Endothelial cell of umbilical vein (primary cell): ENCODE measurements at places on chromosomes 1 and 21. TPM values are rescaled to one million over a fixed set of nuclear protein-coding genes. Genes with fewer than 3 reads are reported as not detected.
A peak's percentile ranks its signal among the peaks of the same experiment; 100 is the strongest.

DNA sequence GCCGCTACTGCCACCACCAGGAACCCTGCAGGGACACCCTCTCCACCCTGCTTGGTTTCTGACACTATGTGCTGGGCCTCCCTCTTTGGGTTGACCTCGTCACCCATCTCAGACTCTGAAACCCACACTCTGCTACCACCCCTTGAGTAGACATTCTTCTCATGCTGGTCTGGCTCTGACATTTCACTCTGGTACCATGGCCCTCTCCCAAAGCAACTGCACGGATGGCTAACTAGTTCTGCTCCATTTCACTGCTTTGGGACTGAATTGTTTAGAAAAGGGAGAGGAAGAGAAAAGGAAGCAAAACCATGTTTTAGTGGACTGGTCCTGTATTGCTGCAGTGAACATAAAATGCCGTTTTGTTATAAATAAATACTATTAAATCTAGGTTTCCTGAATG lies 137.8 kb downstream of the KCNK2 start:
- no peaks in the 10 kb centered on the region for H3K4me1 ChIP-seq
- no peak overlapping the region for H3K4me3 ChIP-seq
- H3K27ac ChIP-seq, result no peak overlapping the region
- H3K27me3 ChIP-seq, result no peaks in the 10 kb centered on the region

GRCh38 chr1:87007323-87007722 lies 92.9 kb downstream of the HS2ST1 start:
- no peak overlapping the region for H3K4me3 ChIP-seq
- no peaks in the 10 kb centered on the region for H3K4me1 ChIP-seq
- no peaks in the 10 kb centered on the region for H3K36me3 ChIP-seq
- no peaks in the 10 kb centered on the region for H3K27me3 ChIP-seq
- no peak for DNase-seq

- H3K27ac ChIP-seq, result no peak overlapping the region
- DNase-seq, result no peak
- H3K4me1 ChIP-seq, result no peaks in the 10 kb centered on the region
- no peak overlapping the region for H3K4me3 ChIP-seq
- no peaks in the 10 kb centered on the region for H3K36me3 ChIP-seq
These were observed 125.0 kb downstream of the KIAA0319L start for GRCh38 chr1:35432231-35432630.

- H3K27me3 ChIP-seq, result no peaks in the 10 kb centered on the region
These were observed 246.7 kb downstream of the MRPL39 start for GRCh38 chr21:25360593-25360992.

DNA sequence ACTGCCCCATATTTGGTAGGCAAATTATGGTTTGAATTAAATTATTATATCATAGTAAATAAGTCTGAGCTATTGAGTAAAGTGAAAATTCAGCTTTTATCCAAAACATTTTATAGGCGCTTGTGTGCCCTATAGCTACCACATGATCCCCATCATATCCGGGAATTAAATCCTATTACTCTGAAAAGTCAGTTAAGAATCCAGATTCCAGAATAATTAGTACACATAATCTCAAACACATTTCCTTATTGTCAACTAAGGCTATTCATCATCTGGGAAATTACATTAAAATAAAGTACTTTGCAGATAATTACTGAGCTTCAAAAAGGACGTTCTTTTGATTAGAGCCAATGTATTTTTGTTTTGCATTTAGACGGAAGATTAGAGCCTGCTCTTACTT lies 72.3 kb downstream of the CTH start:
- no peak overlapping the region for H3K4me3 ChIP-seq
- DNase-seq, result no peak
- no peaks in the 10 kb centered on the region for H3K27me3 ChIP-seq
- H3K27ac ChIP-seq, result no peak overlapping the region

DNA sequence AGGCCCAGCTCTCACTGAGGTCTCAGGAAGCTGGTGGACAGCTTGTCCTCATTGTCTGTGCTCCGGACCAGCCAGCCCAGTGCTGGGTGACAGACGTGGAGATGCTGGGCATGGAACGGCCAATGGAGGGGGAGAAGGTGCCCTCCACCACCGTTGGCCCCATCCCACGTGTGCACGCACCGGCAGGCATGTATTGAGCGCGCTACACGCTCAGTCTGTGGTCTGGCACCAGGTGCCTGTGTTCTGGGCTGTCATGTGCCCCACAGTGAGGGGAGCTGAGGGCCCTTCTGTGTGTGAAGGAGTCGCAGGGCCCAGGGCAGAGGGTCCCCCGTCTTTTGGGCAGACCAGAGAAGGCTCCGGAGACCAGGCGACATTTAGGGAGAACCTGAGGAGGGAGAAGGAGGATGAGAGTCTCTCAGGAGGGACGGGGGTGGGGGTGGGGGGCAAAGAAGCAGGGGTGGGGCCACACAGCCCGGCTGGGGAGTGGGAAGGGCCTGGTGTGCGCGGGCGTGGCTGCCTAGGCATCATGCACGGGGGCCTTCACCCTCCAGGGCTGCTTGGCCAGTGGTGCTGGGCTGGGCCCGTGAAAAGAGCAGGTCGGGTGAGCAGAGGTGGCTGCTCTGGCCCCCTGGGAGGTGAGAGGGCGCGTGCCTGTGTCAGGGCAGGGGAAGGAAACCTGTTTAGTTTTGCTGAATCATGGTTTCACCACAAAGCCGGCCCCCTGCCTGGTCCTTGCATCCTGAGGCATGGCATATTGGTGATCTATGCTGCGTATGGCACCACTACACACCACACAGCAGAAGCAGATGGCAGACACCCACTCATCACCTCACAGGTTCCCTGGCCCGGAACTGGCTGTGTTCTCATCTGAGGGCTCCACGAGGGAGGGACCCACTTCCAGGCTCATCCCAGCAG lies 86.7 kb upstream of the TTC34 start:
- no peak overlapping the region for H3K27ac ChIP-seq
- no peak overlapping the region for H3K4me3 ChIP-seq
- no peak for DNase-seq
- no peaks in the 10 kb centered on the region for H3K4me1 ChIP-seq
- H3K27me3 ChIP-seq, result no peaks in the 10 kb centered on the region
- no peaks in the 10 kb centered on the region for H3K36me3 ChIP-seq

DNA sequence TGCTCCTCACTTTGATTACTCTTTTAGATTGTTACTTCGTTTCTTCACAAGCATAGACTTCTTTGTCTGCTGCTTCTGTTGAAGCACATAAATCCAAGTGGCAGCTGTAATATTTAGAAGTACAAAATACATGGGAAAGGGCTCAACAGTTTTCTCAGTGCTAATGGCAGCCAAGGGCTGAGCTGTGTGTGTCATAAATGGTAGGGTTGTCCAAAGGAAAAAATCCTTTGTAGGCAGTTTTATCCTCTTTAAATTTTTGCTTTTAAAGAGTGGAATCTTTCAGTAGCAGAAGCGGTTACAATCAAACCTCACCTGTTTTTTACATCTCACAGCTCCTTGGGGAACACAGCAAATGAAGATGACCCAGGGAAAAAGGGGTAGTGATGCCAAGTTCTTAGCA lies 650.8 kb downstream of the PLPP3 start:
- DNase-seq, result no peak
- no peaks in the 10 kb centered on the region for H3K4me1 ChIP-seq
- no peak overlapping the region for H3K27ac ChIP-seq

GRCh38 chr1:186960861-186961260 lies 132.1 kb downstream of the PLA2G4A start:
- no peak overlapping the region for H3K27ac ChIP-seq
- no peak for DNase-seq
- no peaks in the 10 kb centered on the region for H3K4me1 ChIP-seq
- peaks cover 2% of the 10 kb centered on the region for H3K36me3 ChIP-seq
- H3K4me3 ChIP-seq, result no peak overlapping the region
- H3K27me3 ChIP-seq, result no peaks in the 10 kb centered on the region

DNA sequence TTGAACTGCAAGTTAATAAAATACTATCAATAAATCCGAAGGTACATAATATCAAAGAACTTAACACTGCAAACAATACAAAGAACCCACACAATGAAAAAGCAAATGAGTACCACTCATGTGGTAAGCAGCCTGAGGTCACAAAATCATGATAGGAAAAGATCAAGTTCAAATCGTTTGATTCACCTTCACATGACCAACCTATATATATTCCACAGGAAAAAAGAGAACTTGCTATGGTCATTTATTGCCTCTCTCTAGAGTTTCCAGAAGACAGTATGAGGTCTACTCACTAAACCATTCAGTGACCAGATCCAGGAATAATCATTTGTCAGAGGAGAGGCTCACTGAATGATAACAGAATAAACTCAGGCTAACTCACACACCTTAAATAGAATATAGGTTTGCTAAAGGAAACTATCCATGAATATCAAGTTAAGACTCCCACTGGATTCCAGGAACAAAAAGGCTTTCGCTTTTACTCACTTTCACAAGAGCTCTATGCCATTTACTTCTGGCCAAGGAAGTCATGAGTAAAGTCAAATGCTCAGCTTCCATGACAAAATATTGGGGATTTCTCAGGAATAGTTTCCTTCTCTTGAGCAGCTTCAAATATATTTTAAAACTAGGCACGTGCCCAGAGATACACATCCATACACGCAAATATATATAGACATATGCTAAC lies 48.3 kb upstream of the RGS1 start:
- no peak overlapping the region for H3K27ac ChIP-seq
- H3K27me3 ChIP-seq, result no peaks in the 10 kb centered on the region
- H3K4me1 ChIP-seq, result peaks cover 35% of the 10 kb centered on the region
- DNase-seq, result no peak
- no peak overlapping the region for H3K4me3 ChIP-seq

DNA sequence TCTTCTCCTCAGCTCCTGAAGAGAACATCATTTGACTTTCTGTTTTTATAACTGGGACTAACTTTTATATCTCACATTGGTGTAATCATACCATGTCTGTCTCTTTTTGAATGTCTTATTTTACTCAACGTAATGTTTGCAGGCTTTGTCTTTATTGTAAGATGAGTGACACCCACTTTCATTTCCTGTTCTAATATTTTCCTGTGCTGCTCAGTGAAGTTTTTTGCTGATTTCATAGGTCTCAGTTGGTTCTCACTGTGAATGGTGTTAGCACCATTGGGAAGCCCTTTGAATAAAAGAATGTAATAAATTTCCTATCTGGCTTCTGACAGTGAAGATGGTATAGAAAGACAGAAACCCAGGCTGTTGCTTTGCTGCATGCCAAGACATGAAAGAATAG lies 84.0 kb downstream of the RAVER2 start:
- DNase-seq, result no peak
- no peak overlapping the region for H3K4me3 ChIP-seq
- peaks cover 6% of the 10 kb centered on the region for H3K4me1 ChIP-seq
- H3K27me3 ChIP-seq, result no peaks in the 10 kb centered on the region
- no peak overlapping the region for H3K27ac ChIP-seq

GRCh38 chr1:52727956-52728656 lies 1.9 kb downstream of the ZYG11B start:
- H3K4me3 ChIP-seq, result no peak overlapping the region
- peaks cover 5% of the 10 kb centered on the region for H3K27me3 ChIP-seq
- H3K36me3 ChIP-seq, result no peaks in the 10 kb centered on the region
- H3K27ac ChIP-seq, result no peak overlapping the region
- no peak for DNase-seq
- peaks cover 3% of the 10 kb centered on the region for H3K4me1 ChIP-seq

DNA sequence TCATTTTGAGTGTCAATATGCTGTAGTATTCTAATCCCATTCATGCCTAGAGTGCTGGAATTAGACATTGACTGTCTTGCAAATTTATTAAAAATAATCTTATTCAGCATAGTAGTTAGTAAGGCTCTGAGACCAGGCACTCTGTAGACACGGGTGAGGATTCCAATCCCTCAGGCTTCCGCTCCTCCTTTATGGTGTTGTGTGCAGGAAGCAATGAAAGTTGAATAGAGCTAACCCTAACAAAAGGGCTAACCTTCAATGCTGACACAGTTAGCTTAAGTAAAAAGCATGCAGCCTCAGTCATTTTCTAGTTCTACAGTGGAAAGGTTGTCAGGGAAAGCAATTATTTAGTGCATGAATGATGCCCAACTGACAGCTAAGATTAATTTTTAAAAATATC lies 199.6 kb upstream of the SGIP1 start:
- peaks cover 50% of the 10 kb centered on the region for H3K4me1 ChIP-seq
- H3K36me3 ChIP-seq, result no peaks in the 10 kb centered on the region
- H3K27me3 ChIP-seq, result no peaks in the 10 kb centered on the region
- H3K4me3 ChIP-seq, result peak overlapping the region; percentile 77
- H3K27ac ChIP-seq, result peak overlapping the region; percentile 95

DNA sequence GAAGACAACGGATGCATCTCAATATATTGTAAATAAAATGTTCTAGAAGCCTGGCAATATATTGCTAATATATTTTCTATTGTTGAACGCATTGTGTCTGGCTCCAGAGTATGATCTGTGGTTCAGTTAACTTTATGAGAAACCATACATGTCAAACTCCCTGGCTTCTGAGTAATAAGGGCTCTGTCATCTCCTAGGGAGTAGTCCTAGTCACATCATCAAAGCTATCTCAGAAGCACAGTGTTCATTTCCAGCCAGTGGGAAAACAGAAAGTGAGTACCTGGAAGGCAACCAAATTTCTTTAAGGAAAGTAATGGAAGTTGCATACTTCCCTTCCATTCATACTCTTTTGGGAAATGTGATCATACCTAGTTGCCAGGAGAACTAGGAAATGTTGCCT lies 27.0 kb upstream of the ST6GALNAC5 start:
- peaks cover 2% of the 10 kb centered on the region for H3K27me3 ChIP-seq
- no peak for DNase-seq
- no peaks in the 10 kb centered on the region for H3K4me1 ChIP-seq
- no peak overlapping the region for H3K4me3 ChIP-seq
- no peak overlapping the region for H3K27ac ChIP-seq

DNA sequence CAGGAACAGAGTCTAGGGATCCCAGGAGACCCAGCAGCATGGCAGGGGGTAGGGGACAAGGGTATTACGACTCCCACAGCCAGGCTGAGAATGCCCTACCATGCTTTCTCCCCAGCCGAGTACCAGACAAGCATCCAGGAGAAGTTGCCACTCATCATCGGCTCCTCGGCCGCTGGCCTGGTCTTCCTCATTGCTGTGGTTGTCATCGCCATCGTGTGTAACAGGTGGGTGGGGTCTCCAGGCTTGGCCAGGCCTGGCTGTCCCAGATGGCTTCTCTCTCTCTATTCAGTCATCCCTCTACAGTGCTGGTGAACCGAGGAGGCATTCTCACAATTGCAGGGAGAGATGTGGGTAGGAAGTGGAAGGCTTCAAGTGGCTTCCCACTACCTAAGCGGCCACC lies 77.3 kb downstream of the LACTBL1 start:
- no peak for DNase-seq
- H3K4me3 ChIP-seq, result no peak overlapping the region
- peaks cover 4% of the 10 kb centered on the region for H3K4me1 ChIP-seq
- peaks cover 16% of the 10 kb centered on the region for H3K36me3 ChIP-seq
- no peak overlapping the region for H3K27ac ChIP-seq
- no peaks in the 10 kb centered on the region for H3K27me3 ChIP-seq

- no peak overlapping the region for H3K4me3 ChIP-seq
- no peak overlapping the region for H3K27ac ChIP-seq
- no peak for DNase-seq
- no peaks in the 10 kb centered on the region for H3K4me1 ChIP-seq
- no peaks in the 10 kb centered on the region for H3K27me3 ChIP-seq
These were observed 24.7 kb downstream of the LGALS8 start for GRCh38 chr1:236548452-236548851.

Gene CERS2
- 155 and 171 TPM in 2 replicates for total RNA-seq

Gene SELE
- total RNA-seq, result 1.8 and 4.7 TPM in 2 replicates

Gene HSPA6
- 0.13 TPM in 1 of 2 replicates, not detected in the other for total RNA-seq

Gene DISP1
- total RNA-seq, result 2.4 and 3.9 TPM in 2 replicates

Gene SLC16A4
- total RNA-seq, result 2.1 and 2.8 TPM in 2 replicates
